T-helper 2 cell (primary cell): ENCODE measurements at places on chromosomes 12 and 14.
A peak's percentile ranks its signal among the peaks of the same experiment; 100 is the strongest.

- DNase-seq: peak; percentile 57
Measured at GRCh38 chr14:102063109-102063807, 23.6 kb downstream of the HSP90AA1 start.

DNA sequence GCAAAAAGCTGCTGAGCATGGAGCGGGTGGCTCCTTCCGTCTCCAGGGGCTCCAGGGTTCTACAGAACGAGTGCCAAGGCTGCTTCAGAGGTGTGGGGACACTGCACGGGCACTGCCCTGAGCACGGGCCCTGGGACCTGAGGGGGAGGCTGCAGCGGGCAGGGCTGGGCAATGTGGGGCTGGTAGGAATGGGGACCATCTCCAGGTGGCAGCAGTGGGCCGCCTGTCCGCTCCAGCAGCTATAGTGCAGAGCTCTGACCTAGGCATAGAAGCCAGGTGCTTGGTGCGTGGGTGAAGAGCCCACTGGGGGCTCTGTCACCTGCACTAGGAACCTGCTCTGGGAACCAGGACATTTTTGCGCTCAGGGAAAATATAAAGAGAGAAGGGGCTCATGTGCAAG lies 22.3 kb downstream of the HDAC7 start:
- DNase-seq: no peak

DNA sequence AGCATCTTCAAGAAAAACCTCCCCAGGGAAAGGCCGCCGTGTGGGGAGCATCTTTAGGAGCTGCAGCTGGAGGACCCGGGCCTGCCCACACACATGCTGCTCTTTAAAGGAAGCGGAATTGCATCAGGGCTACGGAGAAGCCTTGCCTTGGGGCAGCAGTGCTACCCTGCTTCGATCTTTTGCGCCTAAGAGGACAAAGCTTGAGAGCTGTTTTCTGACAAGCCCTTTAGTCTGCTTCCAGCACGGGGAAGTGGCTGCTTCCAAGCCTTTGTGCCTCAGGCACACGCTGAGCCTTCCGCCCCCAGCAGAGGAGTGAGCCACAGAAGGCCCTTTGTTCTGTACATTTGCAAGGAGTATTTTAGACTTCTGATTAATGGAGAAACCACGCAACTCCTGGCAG lies 31.5 kb downstream of the COA8 start:
- no peak for DNase-seq

DNA sequence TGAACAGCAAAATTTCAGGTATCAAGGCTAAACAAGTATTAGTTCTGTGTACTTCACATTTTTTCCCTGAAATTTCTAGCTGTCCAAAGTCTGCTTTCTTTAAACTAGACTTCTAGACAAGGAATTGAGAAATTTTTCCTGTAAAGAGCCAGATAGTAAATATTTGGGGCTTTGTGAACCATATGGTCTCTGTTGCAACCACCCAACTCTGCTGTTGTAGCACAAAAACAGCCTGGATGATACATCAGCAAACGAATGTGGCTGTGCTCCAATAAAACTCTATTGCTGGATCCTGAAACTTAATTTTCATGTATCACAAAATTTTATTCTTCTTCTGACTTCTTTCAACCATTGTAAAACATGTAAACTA lies 96.0 kb upstream of the SLC38A4 start:
- DNase-seq: no peak
